ENCODE measurements at places on chromosomes 7 and 10.

GRCh38 chr7:43648473-43649406 is 65.8 kb downstream of the STK17A start:
- DNase-seq: peak; percentile 82

GRCh38 chr7:13979671-13980435 is 9.6 kb downstream of the ETV1 start:
- DNase-seq: no peak

DNA sequence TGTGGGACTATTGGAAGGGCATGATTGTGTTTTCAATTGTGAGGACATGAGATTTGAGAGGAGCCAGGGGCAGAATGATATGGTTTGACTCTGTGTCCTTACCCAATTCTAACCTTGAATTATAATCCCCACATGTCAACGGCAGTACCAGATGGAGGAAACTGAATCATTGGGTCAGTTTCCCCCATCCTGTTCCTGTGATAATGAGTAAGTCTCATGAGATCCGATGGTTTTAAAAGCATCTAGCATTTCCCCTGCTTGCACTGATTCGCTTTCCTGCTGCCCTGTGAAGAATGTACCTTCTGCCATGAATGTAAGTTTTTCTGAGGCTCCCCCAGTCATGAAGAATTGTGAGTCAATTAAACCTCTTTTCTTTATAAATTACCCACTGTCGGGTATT is 1367.1 kb downstream of the XPNPEP1 start:
- no peak for DNase-seq

DNA sequence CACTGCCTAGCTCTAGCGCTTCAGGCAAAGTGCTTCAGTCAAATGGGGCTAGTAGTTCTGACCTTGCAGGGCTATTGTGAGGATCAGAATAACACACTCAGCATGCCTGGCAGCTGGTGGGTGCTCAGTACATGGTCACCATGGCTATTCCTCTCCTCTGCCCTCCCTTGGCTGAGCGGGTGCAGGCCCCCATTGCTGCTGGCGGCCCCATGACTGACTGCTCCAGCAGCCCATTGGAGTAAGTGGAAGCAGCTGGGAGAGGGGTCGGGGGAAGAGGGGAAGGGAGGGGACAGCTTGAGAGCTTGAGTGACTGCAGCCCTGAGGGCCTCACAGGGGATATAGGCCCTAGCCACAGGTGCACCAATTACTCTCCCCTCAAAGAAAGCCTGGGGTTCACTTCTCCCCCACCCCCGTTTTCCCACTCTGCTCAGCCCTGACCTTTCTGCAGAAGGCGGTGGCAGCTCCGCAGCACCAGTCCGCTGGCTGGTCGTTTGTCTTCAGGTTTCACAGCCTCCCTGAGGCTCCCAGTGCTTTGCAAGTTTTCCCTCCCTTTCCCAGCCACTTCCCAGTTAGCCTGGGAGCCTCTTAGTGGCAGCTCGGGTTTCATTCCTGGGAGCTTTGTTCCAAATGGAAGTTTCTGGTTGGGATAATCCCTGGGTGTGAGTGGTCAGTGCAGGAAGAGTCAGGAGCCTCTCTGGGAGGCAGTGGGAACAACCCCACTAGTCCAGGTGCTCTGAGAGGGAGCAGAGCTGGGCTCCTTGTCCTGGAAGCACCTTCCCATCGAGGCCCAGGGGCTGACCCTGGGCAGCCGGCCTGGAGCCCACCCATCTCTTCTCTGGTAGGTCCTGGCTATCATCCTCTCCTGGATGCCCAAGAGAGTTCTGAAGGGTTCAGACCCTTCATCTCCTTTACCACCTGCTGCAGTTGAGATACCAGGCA is 16.3 kb downstream of the FGF8 start:
- no peak for DNase-seq

DNA sequence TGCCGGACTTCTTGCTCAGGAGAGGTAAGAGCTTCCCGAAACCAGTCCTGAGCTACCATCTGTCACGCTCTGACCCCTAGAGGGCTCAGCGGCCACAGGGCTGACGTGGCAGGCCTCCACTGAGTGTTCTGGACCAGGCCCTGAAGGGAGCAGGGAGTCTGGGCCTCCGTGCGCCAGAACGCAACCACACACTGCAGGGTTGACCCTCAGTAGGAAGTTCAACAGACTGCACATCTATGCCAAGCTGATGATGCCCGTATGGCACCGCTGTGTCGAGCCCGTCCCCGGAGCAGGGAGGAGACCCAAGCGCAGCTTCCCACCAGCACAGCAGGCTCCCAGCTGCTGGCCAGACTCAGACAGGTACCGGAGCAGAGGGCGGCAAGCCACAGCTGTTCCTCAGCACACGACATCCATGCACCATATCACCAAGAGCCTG is 39.2 kb downstream of the CAMK2B start:
- DNase-seq: peak; percentile 17

DNA sequence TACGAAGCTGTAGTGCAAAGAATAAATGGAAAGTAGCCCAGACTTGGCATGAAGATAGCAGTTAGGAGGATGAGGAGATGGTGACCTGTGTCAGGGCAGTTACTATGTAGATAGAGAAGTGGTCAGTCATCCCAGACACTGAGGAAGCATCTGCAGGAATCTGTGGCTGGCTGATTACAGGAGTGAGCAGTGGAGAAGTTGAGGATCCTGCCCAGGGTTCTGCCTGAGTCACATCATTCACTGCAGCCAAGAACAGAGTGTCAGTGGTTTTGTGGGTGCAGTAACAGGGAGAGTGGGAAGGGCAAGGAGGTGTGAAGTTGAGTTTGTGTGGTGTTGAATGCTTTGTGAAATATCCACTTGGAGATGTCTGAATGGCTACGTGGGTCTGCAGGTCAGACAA is 676.4 kb upstream of the NRP1 start:
- DNase-seq: no peak

GRCh38 chr7:130429019-130429418 is 11.8 kb downstream of the CEP41 start:
- no peak for DNase-seq

DNA sequence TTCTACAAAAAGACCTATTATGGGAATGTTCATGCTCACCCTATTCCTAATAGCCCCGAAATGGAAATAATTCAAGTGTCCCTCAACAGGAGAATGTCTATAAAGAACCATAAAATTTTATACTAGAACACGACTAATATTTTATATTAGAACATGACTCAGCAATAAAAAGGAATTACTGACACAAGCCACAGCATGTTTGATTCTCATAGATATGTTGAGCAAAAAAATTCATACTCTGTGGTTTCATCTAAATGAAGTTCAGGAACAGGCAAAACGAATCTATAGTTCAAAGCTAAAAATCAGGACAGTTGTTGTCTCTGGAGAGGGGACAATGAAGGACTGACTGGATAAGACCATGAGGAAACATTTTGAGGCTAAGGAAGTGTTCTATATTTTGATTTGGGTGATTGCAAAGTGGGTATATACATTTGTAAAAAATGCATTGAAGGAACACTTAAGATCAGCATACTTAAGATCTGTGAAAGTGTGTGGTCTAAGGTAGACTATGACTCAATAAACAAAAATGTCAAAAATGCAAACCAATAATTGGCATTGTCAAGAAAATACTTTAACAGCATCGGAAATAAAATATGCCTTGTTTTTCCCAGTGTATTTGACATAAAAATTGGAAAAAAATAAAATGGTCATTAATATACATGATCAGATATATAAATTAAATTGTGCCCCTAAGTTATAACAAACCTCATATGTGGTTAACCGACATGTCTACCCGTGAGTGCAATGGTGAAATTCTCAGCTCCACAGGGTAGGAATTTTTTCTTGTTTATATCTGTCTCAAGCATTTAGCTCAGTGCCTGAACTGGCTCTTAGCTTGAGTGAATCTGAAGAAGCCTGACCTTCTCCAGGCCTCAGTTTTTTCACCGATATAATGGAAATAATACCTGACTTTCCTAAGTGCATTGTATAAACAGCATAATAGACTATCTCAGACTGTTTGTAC is 124.9 kb upstream of the CTTNBP2 start:
- no peak for DNase-seq

DNA sequence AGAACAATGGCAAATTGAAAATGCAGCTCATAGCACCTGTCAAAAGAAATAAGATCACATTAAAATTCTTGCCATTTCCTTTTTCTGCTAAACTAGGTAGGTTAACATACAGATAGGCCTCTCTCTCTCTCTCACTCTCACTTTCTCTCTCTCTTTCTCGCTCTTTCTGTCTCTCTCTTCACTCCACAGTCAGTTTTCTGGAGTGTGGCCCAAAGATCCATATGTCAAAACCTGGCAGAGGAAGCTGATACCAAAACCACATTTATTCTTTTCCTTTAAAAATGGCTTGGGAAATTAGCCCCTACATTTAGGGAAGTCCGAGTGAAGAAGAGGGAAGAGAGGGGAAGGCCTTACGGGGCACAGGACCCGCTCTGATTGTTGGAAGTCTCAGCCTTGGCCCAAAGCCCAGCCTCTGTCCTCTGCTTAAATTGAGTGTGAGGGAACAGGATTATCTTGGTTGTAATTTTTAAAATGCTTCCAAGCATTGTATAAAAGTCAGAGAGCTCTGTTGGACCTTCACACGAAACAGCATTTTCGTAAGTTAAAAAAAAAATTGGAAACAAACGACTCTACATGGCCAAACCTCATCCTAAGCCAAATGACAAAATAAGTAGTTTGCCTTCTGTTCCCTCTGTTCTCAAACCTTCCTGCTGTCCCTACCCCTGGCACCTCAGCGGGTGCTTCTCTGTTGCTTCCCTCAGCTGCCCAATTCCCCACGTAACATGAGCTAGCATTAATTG is 83.2 kb downstream of the FRMD4A start:
- DNase-seq: no peak

GRCh38 chr7:101075646-101076045 is 9.6 kb upstream of the TRIM56 start:
- no peak for DNase-seq

- no peak for DNase-seq
Observed at GRCh38 chr7:156151658-156152057, 339.4 kb upstream of the SHH start.

- DNase-seq: peak; percentile 38
Observed at GRCh38 chr10:105950410-105950809, 1214.1 kb downstream of the SORCS1 start.

DNA sequence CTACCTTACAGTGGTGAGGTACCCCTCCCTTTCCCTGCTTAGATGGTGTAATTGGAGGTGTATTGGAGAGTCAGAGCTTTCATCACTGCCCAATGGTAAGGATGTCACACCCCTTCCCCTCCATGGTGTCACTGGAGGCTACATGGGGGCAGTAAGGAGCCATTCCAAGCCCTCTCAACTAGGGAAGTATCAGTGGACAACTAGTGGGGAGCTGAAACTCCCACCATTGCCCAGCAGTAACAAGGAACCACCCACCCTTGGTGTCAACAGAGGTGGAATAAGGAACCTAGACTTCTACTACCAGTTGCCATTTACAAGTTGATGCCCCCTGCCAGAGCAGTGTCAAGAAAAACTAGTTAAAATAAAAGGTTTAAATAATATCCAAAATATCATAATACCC is 2.8 kb upstream of the HIBADH start:
- DNase-seq: no peak

DNA sequence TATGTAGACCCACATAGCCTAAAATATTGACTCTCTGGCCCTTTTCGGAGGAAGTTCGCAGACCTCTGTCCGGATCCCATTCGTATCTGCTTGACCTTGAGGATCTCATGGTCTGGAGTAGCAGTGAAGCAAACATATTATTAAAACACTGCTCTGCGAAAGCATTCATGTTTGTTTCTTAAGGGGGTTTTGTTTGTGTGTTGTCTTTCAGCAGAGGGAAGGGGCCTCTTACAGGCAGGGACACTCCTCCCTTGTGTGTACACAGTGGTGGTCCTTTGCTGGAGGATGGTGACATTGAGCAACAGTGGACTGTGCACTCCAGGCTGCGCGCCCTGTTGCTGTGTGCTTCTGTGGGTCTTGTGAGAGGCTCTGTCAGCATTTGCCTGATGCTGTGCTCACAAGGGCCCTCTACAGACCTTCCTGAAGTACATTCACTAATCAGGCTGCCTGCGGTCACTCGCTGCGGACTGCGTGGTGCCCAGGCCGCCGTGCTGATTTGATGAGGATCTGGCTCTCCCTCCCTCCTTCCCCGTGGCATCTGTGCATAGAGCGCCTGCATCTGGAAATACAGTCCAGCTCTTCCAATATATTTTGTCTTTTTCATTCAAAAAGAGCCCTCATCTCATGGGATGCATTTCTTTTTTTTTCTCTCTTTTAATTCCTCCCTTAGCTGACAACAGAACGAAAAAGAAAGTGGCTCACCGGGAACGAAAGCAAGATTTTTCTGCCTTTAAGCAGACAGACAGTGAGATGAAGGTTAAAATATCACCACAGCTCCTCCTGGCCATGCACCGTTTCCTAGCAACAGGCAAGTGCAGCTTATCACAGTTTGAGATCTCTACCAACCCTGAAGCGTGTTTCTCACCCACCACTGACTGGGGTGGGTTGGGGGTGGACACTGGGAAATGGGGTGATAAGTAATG is 135.8 kb downstream of the CNNM2 start:
- DNase-seq: peak; percentile 84

- DNase-seq: no peak
Observed at GRCh38 chr10:37488792-37489657, 363.6 kb downstream of the ANKRD30A start.

DNA sequence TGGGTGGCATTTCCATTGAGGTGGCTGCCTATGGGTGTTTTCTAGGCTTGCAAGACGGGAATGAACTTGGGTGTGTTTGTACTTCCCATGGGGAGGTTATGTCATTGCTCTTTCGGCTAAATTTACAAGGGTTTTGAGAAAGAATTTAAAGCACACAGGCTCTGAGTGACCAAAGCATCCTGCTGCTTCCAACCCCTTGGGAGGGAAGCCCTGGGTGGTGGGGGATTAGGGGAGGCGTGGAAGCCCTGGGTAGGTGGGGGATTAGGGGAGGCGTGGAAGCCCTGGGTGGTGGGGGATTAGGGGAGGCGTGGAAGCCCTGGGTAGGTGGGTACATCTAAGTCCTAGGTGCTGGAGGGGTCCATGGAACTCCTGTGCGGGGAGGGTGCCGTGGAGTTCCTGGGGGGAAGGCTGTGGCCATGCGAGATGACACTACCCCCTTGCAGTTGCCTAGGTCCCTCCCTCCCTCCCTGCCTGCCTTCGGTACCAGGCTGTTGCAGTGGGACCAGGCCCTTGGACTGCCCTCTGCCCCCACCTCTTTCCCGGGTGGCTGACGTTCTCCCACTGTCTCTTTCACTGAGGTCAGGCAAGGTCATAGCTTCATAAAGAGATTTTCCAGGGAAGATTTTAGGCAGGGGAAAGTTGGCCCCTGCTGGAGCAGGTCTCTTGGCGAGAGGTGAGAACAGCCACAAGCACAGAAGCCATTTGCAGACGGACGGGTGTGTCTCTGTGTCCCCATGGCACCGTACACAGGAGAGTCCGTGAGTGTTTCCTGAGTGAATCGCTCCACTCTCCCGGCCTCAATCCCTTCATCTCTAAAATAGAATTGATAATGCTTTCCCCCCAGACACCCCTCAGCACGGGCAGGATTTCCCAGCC is 19.5 kb downstream of the PRF1 start:
- peak; percentile 9 for DNase-seq

- DNase-seq: peak; percentile 70
Observed at GRCh38 chr7:26202019-26202990, 760 bp downstream of the CBX3 start.
